ENCODE measurements at places on chromosomes 16 and 17.

DNA sequence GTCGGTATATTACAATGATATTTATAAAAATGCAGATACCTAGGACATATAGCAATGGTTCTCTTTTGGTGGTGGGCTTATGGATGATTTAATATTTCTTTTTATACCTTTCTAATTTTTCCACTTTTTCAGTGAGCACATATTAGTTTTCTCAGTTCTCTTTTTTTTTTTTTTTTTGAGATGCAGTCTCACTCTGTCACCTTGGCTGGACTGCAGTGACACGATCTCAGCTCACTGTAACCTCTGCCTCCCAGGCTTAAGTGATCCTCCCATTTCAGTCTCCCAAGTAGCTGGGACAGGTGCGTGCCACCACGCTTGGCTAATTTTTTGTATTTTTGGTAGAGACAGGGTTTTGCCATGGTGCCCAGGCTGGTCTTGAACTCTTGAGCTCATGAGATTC is 15.1 kb downstream of the MAP3K14 start:
- no peak for DNase-seq

DNA sequence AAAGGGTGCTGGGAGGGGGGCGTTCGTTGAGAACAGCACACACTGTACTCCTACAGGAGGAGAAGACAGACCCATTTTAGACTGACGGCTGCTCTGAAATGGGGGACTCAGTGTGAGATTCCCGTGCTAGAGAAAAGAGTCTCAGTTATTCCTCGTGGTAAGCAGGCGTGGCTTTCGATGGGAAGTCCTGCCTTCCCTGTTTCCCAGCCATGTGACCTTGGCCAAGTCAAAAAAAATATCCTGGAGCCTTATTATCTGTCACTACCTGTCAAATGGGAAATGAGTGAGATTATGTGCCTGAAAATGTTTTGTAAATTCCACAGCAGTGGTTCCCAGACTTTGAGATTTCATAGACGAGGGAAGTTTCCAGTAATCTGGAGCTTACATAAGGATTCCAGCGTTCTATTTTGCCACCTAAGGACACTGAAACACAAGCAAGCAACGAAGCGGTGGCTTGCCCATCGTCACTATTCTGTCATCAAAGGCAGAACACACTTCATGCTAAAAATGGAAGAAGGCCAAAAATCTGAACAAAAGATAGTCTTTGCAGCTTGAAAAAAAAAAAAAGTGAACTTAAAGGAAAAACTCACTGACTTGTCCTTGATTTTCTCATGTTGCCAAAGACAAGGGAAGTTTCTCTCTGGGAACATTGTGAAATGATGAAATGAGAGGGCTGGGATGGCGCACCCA is 253.4 kb upstream of the RPL38 start:
- no peak for DNase-seq

DNA sequence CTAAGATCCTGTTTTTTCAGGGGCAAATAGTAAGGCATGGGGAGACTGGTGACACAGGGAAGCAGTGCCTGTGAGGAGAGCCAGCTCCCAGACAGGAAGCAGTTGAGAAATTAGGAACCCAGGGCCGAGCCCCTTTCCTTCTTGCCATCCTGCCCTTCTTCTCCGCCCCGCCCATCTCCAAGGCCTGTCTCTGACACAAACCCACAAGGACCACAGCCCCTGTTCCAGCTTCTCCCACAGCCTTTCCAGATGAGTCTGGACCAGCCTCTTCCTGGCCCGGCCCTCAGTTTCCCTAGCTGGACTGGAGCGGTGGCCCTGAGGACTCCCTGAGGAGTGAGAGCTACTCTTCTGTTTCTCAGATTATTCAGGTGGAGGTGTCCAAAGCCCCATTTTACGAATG is 9.9 kb downstream of the CCDC102A start:
- DNase-seq, result no peak

- no peak for DNase-seq
Measured at GRCh38 chr17:31678431-31678830, 180.6 kb downstream of the COPRS start.

DNA sequence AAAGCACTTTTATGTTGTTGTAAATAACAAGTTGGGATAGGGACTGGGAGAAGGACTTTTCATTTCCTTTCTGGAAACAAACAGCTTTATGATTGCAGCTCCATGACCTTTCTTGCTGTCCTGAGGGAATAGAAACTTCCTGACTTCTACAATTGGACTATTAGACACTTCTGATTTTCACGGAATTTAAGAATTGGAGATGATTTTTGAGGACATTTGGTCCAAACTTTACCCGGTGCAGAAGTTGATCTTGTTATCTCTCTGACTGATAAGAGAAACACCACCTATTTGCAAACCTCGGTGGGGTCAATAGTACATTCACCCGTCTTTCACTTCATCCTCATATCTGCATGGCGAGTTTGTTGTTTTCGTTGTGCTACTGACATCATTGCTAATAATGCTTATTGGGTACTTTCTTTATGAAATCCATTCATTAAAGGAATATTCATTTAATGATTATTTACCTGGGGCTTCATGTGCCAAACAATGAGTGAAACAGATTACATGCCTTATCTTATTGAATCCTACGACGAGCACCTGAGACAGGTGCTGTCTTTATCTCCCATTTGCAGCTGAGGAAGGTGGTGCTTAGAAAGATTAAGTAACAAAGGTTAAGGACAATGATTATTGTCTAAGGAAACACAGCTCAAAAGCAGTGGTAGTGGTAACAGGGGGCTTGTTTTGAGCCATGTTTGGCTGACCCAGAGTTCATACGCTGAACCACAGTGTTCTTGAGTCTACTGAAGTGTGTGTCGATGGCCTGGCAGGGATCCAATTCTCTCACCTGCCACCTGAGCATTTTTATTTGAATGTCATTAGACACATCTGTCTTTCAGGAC is 176.9 kb upstream of the FAM20A start:
- no peak for DNase-seq

DNA sequence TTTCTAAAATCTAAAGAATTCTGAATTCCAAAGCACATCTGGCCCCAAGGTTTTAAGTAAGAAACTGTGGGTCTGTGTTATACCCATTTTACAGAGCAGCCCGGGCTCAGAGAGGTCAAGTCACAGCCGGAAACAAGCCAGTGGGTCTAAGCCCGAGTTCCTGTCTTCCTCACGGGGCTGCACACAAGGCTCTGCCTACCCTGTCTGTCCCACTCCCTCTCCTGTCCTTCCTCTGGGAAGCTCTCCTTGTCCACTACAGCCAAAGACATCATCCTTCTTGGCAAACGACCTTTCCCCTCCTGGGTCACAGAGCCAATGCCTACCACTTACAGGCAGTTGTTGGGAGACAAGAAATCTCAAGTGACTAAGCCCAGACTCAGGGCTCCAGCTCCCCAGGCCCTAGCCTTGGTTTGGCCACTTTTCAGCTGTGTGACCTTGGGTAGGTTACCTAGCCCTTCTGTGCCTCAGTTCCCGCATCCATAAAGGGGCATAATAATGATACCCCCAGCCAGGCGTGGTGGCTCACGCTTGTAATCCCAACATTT is 55.6 kb upstream of the MAP3K14 start:
- DNase-seq, result no peak

GRCh38 chr17:77957235-77957856 is 1.2 kb upstream of the TNRC6C start:
- DNase-seq, result no peak

GRCh38 chr17:57132663-57133062 is 47.6 kb downstream of the AKAP1 start:
- DNase-seq, result no peak

DNA sequence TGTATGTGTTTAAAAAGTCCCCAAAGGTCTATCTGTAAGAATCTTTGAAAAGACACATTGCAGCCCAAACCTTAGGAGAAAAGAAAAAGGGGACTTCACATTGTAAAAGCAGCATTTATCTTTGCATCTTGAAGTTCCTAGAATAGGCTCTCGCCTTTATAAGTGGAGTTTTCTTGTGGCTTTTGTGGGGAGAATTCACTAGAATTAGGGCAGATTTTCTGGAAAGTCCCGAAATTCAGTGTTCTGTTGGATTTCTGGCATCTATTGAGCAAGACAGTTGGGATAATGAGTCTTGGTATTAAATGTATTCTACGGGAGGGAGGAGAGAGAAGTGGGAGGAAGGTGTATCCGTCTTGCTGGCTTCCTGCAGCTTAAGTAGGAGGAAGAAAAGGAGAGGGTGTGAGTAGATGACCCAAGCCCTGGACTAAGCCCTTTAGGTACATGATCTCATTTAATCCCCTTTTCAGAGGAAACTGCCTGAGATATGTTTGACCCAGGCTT is 62.6 kb downstream of the PRKCA start:
- no peak for DNase-seq

DNA sequence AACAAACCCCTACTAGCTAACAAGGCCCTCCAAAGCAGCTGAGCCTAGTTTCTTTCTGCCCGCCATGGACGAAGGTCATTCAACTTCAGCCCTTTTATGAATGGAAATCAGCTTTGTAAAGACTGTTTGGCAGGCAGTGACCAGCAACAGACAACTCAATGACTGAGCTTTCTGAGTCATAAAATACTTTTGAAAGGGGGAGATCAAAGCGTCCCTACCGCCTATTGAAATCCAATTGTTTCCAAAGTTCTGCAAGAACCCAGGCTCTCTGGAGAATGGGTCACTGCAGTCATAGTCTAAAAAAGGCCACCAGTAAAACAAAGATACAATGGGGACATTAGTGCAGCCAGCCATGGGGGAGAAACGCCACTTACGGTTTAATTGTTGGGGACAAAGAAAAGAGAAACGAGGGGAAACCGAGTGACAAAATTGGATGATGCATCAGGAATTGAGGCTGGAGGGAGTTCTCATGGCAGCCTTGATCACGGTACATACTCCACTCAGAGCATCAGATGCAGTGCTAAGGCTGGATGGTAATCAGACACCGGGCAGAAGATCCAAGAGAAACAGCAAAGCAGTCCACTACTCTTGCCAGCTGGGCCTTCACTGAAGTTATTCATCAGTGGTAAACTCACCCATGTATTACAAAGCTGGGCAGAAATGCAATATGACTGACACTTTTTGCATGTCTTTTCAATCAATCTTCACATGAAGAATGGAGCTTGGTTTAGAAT is 9.8 kb downstream of the ADAMTS18 start:
- no peak for DNase-seq

GRCh38 chr17:1498869-1499268 is 6.4 kb upstream of the MYO1C start:
- DNase-seq, result no peak

DNA sequence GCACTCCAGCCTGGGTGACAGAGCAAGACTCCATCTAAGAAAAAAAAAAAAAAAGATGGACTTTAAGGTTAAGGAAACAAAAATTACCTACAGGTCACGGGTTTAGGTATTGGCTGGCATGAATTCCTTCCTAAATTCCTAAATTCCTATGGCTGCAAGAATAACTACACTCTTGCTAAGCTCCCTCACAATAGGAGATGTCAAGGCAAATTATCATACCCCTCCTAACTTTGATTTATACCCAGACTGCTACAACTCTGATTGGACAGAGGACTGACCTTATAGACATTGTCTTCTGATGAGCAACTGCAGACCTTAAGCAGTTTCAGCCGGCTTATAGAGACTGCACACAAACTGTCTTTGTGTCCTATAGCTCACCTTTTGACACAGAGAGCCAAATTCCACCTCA is 25.1 kb upstream of the TMC7 start:
- DNase-seq, result no peak

DNA sequence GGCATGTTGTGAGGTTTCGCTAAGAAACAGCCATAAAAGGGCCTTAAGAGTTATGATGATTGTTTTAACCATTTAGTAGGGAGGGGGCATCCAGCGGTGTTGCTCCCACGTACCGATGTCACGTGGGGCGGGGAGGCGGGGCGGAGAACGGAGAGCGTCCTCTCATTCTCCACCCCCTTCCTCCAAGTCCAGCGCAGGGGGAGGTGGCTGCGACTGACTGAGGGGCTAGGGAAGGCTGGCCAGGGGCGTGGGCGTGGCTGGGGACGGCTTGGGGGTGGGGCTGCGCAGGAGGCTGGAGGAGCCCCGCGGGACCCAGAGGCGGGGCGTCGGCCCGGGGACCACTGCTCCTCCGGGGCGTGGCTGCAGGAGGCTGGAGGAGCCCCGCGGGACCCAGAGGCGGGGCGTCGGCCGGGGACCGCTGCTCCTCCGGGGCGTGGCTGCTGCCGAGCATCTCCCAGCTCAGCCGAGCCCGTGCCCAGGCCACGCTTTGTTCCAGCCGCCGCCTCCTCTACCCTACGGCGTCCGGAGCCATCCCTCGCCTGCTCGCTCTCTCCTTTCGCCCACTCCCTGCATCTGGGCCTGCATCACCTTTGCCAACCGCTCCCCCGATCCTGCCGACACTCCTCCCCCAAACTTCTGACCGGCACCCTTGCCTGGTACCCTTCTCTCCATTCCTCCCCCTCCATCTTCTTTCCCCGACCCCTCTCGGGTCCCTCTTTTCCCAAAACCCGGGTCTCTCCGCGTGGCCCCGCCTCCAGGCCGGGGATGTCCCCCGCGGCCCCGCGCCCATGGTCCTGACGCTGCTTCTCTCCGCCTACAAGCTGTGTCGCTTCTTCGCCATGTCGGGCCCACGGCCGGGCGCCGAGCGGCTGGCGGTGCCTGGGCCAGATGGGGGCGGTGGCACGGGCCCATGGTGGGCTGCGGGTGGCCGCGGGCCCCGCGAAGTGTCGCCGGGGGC is at the start of gene SARM1:
SARM1 (plus strand) TSS at position 450 of the 958 bp plus-strand sequence; CDS start at position 789, 339 bp downstream.
- peak; percentile 73 for DNase-seq

DNA sequence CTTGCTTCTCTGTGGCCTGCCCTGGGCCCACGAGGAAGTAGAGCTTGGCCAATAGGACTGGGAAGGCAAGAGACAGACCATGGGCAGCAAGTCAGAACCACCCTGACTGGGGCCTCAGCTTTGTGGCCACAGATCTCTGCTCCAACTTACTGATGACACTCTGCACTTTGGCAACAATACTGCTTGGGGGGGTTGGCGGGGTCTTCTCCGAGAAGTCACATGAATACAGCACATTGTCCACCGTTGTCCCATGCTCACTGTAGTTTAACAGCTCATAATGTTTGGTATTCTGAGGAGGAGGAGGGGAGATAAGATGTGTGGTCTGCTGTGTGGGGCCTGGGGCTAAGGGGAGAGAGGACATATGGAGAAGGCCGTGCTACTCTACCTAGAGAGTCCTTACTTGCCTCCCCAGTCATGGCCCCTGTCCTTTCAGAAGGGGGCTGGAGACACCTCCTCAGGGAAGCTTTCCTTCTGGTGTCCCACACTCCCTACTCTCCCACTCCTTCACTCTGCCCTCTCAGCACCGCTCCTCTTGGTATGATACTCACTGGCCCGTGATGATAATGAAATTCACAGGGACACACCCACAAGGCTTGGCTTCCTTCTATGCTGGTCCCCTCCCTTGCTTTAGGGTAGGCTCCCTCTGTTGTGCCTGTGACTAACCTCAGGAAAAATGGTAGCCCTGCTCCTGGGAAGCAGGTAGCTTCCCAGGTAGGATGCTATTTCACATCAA is 4.0 kb upstream of the DHRS13 start:
- no peak for DNase-seq

- DNase-seq, result no peak
Measured at GRCh38 chr17:11780621-11781020, 182.4 kb downstream of the DNAH9 start.

All from stimulated activated CD4-positive, alpha-beta T cell treated with anti-CD3 and anti-CD28 coated beads, Interleukin-2, amount 100 ng/mL, for 4 hours (primary cell).